ENCODE measurements at places on chromosomes 16 and 17.
A peak's percentile ranks its signal among the peaks of the same experiment; 100 is the strongest.

GRCh38 chr17:61221181-61221580, 178.5 kb upstream of the TBX2 start:
- DNase-seq = no peak

- no peak for DNase-seq
These were observed 19.3 kb upstream of the SLC35G3 start for GRCh38 chr17:35213412-35213940.

- DNase-seq = no peak
These were observed 80.9 kb downstream of the DNAH17 start for GRCh38 chr17:78496311-78496710.

DNA sequence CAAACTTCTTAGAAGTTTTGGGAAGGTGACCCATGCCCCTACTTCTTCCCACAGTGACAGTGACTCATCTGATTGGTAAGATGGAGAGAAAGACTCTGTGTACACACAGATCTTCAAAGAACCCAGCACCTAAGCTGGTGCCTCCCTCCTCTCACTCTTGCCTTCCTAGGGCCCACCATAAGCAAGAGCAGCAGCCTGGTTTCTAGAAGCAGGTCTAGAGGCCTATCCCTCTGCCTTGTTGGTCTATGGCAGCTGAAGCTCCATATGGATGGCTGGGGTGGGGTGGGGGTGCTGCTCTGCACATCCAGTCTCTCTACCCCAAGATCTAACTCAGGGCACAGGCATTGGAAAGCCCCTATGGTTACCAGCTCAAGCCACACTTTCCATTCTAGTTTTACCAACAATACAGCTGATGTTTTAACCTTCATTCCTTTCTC, 47.5 kb downstream of the STAT3 start:
- DNase-seq = no peak

- DNase-seq = no peak
These were observed 36.6 kb downstream of the ARHGAP23 start for GRCh38 chr17:38464723-38465390.

DNA sequence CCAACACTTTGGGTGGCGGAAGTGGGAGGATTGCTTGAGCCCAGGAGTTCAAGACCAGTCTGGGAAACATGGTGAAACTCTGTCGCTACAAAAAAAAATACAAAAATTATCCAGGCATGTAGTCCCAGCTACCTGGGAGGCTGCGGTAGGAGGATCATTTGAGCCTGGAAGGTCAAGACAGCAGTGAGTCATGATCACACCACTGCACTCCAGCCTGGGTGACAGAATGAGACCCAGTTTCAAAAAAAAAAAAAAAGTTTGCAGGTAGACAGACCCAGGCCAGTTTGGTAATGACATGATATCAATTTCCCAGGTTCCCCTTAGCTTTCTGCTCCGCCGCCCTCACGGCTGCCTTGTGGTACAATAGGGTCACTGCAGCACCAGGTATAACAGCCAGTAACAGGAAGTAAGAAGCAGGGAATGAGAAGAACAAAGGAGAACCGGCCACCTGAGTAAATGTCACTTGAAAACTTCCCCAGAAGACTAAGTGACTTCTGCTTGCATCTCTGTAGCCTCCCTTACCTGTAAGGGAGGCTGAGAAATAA, 201.2 kb upstream of the HSBP1 start:
- DNase-seq = no peak

- DNase-seq = no peak
These were observed 17.2 kb downstream of the NT5M start for GRCh38 chr17:17320188-17320910.

GRCh38 chr16:10754941-10755340, 11.3 kb downstream of the NUBP1 start:
- DNase-seq = no peak

GRCh38 chr17:71845337-71845736, 275.5 kb upstream of the SOX9 start:
- DNase-seq = no peak

GRCh38 chr16:48323783-48324775, 61.1 kb downstream of the SIAH1 start:
- no peak for DNase-seq

DNA sequence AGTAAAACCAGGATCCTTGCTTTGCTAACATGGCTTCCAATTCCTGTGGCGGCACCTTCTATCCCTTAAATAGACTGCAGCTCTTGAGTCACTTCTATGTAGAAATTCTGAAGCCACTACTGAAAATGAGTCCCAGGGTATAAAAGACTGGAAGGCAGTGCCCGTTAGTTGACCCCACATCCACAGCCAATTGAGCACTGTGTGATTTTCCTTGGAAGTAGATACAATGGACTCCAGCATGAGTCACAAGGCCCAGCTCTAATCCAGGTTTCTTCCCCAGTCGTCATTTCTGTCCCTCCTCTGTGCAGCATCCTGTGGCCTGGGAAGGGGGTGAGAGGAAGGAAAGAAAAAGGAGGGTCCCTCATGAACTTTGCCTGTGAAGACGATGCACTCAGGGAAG, 69.5 kb downstream of the HLF start:
- no peak for DNase-seq

- DNase-seq = no peak
These were observed 694 bp downstream of the NF1 start for GRCh38 chr17:31095236-31096105.

GRCh38 chr16:13999071-13999894, 71.8 kb upstream of the MRTFB start:
- no peak for DNase-seq

DNA sequence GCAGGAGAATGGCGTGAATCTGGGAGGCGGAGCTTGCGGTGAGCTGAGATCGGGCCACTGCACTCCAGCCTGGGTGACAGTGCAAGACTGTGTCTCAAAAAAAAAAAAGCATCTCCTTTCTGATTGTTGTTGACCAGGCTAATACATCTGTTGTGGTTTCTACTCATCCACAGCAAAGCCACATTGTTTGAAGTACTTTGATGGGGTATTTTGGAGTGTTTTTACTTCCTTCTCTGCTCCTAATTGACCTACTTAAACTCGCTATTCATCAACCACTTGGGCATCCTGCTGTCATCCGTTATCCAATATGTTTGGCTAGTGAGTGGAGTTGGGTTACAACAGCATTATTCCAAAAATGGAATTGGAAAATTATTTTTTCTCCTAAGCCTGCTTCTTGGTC, 3.5 kb upstream of the CDC27 start:
- no peak for DNase-seq

DNA sequence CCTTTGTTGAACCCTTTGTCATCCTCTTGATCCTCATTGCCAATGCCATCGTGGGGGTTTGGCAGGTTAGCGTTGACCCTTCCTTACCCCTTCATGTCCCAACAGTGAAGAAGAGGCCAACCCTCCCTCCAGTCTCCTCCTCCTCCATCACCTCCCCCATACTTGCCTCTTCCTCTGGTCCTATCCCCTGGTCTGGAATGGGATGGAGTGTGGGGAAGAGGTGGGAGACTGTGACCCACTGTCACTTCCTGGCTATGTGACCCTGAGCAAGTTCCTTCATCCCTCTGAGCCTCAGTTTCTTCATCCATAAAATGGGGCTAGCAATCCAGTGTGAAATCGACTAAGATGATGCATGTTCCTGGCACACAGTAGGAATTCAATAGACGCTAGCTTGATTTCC, 2.7 kb downstream of the ATP2A1 start:
- no peak for DNase-seq

GRCh38 chr16:81863630-81864352, 84.7 kb downstream of the PLCG2 start:
- DNase-seq = peak; percentile 84

DNA sequence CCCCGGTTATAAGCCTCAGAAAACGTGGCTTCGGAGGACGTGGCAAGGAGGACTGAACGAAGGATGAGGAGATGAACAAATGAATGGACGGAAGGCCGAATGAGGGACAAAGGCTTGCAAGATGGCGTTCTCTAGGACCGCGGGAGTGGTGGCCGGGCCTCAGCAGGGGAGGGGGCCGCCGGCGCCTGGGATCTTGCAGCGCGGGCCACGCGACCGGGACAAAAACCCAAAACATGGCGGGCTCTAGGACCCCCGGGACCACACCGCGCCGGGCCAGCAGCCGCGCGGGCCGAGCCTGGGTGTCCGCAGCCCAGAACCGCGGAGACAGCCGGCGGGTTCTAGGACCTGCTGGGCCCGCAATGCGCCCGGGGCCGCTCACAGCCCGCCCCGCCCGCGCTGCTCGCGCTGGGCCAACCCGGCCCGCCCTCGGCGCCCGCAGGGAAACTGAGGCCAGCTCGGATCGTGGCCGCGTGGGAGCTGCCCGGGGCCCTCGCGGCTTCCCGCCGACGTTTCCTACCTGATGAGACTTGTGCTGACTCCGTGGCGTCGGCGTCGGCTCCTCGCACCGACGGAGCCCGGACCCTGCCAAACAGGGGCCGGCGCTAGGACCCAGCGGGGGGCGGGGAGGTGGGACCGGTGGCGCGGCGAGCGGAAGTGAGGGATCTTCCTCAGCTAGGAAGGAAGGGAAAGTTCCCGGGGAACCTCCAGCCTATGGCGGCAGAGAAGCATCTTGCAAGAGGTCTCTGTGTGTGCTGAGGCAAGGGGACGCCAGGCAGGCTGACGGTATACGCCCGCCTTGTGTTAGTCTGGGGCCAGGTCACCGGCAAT, 684 bp downstream of the ZNF668 start:
- peak; percentile 78 for DNase-seq

DNA sequence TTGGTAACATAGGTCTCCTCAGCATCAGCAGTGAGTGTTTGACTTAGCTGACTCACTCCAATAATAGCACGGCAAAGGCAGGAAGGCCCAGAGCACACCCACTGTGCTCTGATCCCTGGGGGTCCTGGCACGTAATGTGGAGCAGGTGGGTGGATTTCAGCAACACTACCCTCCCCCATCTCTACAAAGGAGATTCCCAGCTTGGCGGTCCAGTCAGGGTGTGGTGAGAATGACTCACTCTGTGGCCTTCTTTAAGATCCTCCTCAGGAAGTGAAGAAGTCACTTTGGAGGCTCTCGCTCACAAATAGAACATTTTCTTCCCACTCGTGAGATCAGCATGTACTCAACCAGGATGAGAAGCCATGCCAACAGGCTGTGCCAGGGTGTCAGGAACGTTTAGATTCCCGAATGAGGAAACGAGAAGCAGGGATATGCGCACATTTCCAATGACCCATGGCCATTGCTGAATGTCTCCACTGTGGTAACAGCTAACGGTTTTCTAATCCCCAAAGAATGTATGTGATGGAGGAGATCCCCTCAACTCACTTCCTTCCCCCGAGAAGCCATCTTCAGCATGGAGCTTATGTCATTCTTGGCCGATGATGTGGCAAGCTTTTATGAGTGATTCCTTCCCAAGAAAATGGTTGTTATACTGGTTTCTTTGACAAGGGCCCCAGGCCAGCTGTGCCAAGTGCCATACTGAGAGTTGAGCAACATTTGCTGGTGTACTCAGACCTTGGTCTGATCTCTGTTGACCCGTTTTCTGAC, 365.2 kb downstream of the C16orf95 start:
- DNase-seq = no peak

DNA sequence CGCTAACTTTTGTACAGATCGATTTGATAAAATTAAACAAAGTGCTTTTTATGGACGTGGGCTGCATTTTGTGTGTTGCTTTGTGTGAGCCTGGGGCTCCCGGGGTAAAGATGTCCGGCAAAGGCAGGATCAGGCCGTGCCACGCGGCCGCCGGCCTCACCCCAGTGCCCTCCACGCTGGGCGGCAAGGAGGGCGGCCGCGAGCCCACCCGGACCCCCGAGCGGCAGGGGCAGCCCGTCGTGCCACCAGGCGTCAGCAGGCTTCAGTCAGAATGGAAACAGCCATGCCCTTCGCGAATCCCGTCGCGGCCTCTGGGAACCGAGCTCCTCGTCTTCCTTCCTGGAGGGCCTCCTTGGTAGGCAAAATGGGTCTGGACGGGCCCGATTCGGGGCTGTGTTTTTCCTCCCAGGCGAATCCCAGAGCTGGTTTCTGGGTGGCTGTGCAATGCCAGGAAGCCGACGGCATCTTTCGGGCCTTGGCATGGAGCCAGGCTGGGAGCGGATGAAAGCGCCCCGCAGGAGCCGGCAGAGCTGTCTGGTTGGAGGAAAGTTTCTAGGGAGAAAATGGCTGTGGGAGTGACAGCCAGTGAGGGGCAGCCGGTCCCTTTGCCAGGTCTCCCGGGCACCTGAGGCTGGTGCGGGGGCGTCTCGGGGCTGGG, 5.5 kb downstream of the SOX8 start:
- DNase-seq = no peak

DNA sequence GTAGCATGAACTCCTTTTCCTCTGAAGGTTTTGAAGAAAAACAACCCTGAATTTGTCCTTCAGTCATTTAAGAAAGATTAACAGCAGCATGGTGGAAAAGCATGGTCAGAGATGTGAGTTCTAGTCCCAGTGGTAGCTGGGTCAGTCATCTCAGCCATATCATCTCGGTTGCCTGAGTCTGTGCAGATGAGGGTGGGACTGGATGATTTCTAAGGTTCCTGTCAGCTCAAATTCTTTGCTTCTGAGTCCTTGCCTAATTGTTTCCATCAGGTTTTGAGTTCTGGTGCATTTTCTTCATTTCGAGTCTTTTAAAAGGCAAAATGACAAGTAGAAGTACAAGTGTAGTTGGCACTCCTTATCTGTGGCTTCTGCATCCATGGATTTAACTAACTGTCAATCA, 63.9 kb downstream of the TNRC6C start:
- DNase-seq = no peak

Data from NCI-H526 treated with DMSO at 0.1 percent for 48 hours (cell line).